ENCODE measurements at places on chromosomes 11 and 22.

- DNase-seq = no peak
Measured at GRCh38 chr22:31495343-31495742, 993 bp upstream of the SFI1 start.

DNA sequence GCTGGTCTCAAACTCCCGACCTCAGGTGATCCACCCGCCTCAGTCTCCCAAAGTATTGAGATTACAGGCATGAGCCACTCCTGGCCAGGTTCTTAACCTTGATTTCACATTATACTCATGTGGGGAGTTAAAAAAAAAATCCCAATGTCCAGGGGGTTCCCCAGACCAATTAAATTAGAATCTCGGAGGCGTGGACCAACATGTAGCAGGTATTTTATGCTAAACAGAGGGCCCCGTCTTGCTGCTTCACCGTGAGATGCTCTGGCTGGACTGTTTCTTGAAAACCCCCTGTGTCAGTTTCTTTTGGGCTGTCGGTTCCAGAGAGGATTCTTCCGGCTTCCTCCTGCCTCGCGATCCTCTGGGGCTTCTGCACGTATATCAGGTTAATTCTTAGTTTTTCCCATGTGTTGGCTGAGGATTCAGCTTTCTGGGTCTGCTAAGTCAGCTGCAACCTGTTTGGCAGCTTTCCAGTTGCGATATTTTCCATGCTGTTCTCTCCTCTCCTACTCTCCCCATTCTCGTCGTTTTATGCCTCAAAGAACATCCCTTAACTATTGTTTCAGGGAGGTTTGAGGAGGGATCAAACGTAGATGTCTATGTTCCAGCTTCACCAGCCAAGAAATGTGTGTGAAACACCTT lies 50.6 kb upstream of the ACCSL start:
- no peak for DNase-seq

DNA sequence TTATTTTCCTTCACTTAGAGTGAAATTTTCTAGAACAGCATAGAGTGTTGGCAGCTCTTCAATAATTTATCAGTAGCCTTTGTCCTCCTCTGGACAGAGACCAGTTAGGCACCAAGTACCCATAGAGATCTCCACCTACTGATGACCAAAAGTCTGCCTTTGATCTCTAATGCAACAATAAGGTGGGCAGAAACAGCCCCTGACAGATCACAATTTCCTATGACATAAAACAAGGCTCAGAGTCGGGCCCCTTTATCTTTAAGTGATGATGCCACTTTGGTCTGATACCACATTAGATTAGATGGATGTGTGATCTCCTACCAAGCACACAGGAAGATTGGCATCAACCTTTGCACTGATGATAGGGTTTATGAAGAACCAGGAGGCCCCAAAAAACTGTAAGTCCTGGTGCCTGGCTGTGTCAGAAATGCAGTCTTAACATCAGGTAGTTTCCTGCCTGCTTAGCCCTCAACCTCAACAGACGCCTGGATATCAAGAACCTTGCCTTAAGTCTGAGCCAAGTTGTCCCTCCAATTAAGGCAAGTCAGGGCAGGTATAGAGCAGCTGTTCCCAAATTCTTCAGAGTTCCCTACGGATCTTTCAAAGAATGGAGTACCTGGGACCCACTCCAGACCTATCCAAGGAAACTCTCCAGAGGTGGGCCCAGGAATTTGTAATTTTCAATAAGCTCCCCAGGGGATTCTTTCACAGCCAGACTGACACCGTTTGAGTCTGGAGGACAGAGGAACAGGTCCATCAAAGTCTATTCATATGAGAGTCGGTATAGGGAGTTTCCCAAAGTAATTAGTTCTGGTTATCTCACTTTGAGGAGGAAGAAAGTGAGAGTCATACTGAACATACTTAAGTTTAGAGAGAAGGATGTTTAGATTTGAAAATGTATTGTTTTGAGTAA lies 30.6 kb upstream of the TMPRSS4 start:
- DNase-seq = no peak

GRCh38 chr11:72334651-72335050 lies 90.7 kb upstream of the PHOX2A start:
- no peak for DNase-seq

DNA sequence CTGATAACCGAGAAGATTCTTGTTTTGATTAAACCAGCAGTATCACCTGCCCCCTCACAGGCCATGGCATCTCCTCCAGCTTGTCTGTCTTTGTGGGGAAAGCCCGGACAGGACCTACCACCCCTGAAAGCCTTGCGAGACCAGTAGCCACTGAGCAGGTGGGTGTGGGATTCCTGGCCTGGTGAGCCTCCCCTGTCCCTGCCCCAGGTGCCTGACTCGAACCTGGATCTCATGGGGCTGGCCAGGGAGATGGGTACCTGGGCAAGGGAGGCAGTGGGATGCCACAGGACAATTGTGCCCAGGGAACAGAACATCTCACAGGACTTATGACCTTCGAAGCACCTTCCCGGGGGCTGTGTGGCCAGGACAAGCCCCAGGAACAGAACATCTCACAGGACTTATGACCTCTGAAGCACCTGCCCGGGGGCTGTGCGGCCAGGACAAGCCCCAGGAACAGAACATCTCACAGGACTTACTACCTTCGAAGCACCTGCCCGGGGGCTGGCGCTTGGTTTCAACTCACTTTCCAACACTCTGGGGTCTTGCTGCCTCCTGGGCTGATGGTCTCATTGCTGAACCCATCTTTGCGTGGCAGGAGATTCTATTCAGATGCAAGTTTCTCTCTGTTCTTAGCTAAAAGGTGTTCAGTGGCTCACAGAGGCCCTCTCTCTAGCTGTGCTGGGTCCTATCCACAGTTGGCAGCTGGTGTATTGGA lies 854.5 kb downstream of the BRD1 start:
- DNase-seq = no peak

Data from NCI-H510A (cell line).